Stimulated activated CD4-positive, alpha-beta T cell treated with anti-CD3 and anti-CD28 coated beads, Interleukin-1b, Interleukin-23, amount 100 ng/mL, for 1 hour (primary cell): ENCODE measurements at places on chromosomes 4 and X.

GRCh38 chr4:129077326-129077725 is 16.0 kb downstream of the SCLT1 start:
- DNase-seq, result no peak

DNA sequence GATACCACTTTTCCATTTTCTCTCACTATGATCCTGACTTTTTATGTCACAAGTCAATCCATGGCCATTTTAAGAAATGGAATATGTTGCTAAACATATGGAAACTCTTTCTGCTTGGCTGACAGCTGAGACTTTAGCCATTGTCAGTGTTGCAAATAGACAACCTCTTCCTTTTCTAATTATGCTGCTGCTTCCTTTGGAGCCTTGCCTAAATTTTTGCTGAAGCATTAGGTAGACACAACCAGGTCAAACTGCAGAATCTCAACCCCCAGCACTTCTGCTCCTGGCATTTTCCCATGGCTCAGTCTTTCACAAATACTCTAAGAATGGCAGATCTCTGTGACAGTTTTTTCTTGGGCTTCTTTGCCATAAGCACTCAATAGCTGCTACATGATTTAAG is 543.3 kb downstream of the GRID2 start:
- no peak for DNase-seq

- no peak for DNase-seq
Observed at GRCh38 chr4:11397819-11398610, 30.7 kb downstream of the HS3ST1 start.

DNA sequence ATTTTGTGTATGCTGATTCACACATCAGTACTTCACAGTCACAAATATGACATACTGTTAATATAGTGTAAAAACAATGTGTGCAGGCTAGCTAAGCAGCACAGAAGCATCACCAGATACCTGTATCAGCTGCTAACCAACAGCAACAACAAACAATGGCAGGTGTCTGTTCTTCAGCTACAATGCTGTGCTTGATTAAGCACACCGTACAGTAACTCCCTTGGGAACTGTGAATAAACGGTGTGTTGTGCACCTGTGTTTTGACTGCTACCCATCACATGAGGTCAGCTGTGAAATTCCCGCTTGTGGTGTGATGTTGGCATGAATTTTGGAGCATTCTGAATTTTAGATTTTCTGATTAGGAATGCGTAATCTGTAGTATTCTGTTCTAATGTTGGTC is 379.7 kb upstream of the FAT1 start:
- DNase-seq, result no peak

GRCh38 chr4:94452476-94453371 is 982 bp downstream of the PDLIM5 start:
- DNase-seq, result no peak

DNA sequence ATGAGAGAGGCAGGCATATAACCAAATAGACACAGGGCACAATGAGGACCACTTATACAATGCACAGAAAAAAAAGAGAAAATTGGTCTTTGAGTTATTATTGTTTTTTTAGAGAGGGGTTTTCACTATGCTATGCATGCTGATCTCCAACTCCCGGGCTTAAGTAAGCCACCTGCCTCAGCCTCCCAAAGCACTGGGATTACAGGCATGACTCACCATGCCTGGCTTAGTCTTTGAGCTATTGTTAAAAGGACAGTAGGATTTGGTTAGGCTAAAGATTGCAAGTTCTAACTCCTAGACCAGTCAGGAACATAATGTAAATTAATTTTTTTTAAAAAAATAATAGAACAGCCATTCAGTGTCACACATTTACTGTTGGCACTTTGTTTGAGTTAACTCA is 340.1 kb downstream of the GPAT3 start:
- DNase-seq, result no peak

GRCh38 chrX:129760981-129761380 is 18.8 kb upstream of the SASH3 start:
- no peak for DNase-seq

DNA sequence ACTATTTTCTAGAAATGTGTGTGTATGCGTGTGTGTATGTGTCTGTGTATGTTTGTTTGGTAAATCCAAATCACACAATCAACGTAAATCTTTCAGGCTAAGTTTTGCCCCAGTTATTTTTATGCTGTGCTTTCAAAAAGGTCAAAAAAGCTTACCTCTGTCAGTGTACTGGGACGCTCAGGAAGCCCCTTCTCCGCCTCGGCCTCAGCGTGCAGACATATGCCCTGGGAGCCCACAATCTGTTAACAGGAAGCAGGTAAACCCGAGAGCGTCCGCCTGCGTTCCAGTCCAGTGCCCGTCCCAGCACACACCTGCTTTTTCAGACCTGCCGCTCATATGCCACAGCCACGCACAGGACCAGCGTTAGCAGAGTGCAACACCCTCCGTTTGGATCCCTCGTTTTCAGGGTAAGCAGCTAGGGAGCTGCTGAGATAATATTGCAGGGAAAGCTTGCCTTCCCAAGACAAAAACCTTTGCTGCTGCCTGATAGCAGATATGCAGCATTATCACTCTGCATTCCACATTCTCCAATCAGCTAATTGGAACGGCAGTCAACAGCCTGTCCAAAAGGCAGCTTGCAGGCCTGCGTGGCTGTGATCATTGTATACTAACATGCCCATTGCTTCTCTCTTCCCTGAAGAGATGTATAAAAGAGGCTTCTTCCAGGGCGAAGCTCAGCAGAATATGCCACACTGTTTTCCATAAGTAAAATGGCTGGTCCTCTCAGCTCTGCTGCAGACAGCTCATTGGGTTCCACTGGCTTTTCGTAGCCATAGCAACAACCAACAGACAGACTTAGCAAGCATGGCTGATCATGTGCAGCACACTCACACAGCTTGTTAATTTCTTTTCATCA is at the start of gene SORBS2:
SORBS2 (minus strand) TSS at position 686 of the 856 bp plus-strand sequence. CDS start 121,623 bp downstream, outside the sequence.
- DNase-seq, result no peak

GRCh38 chrX:19094654-19095053 is 27.6 kb downstream of the ADGRG2 start:
- DNase-seq, result no peak

DNA sequence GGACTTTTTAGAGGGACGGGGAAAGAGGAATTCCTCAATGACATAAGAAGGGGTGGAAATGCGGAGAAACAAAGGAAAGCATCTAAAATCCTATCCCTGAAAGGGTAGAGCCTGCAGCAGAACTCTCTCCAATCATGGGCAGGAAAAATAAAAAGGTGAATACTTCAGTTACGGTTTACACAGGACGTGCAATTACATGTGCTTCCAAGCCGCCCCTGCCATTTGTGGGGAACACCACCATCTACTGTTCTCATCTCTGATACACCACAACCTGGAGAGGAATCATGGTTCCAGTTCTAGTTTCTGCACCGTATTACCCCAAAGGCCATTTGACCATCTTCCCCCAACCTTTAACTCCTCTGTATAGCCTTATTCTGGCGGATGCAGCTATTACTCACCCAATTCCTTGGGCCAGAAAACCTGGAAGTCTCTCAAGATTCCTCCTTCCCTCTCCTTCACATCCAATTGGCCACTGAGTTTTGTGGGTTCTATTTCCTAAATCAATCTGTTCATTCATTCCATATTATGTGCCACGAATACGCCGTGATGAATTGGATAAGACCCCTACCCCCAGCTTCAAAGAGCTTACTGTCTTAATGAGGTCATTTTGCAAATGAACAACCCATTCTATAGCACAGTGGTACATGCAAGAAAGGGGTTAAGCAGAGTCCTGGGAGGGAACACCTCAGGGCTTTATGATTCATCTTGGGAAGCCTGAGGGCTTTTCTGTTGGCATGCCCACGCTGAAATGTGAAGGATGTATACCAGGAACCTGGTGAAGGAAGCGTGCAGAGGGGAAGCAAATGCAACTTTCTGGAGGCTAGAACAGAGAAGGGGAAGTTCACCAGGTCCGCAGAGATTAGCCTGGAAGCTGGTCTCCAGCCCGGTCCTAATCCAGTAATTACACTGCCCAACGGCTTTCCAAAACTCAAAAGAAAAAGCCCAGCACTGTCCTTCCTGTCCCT is 1.4 kb upstream of the MSL3 start:
- no peak for DNase-seq

- DNase-seq, result no peak
Observed at GRCh38 chr4:89119166-89119565, 7.8 kb downstream of the TIGD2 start.

DNA sequence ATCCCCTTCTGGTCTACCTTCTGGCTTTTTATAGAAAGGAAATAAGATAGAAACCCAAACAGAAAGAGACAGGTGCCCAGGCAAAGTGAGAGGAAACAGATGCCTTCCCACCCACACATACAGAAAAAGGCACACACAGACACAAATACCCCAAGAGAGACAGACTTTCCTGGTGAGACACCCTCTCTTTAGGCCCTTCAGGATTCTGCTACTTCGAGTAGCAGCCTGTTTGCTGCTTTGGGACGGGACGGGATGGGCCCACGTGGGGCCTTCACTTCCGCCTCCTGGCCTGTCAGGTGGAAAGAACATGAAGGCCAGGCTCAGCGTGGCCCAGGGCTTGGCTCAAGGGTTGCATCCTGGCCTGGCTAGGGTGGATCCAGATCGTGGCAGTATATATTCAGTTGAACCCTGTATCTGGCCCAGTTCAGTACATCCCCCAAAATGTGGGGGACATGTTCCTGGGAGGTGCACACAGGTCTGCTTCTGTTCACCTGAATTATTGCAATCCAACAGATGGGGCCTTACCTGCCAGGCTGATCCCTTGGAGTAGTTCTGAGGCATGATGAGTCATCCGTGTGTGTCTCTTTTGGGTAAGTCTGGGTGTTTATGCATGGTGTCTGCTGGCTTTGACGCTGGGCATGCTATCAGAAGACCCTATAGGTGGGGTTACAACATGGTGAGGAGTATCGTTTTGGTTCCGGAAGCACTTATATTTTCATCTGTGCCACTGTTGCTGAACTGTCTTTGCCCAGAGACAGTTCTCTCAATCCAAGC is 2.4 kb downstream of the ZNF275 start:
- DNase-seq, result no peak

- DNase-seq, result no peak
Observed at GRCh38 chr4:46850026-46850425, 59.0 kb downstream of the COX7B2 start.

DNA sequence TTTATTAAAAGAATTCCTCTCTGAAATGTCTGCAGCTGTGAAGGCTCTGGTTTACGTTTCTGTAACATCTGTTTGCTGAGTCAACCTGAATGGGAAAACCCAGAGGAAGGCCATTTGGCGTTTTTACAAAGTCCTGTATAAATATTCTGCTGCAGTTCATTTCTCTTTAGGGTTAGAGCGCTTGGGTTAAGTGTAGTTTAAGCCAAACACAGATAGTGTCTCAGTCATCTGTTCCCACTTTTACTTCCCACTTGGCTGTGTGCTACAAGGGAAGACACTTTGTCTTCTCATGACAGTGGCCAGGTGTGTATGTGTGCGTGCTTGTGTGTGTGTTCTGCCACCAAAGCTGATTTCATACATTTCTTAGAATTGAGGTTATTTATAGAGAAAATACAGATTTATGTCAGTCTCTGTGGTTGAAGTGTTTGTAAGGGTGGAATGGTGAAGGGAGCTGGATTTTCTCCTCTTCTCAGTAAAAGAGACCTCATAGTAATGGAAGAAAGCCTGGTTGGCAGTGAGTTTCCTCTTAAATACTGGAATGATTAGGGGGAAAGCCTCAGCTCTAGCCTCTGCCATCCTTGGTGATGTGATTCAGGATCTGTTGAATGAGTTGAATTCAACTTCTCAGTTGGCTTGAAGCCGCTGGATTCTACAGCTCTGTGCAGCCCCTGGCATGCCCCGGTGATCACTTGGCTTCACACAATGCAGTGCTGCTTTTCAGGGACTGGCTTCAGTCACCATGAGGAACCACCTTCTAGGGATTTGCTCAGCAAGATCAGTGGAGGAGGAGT is 50.6 kb downstream of the JADE1 start:
- no peak for DNase-seq

GRCh38 chr4:159337041-159337440 is 234.2 kb downstream of the RAPGEF2 start:
- DNase-seq, result no peak

- no peak for DNase-seq
Observed at GRCh38 chr4:85409251-85409650, 65.7 kb upstream of the ARHGAP24 start.

DNA sequence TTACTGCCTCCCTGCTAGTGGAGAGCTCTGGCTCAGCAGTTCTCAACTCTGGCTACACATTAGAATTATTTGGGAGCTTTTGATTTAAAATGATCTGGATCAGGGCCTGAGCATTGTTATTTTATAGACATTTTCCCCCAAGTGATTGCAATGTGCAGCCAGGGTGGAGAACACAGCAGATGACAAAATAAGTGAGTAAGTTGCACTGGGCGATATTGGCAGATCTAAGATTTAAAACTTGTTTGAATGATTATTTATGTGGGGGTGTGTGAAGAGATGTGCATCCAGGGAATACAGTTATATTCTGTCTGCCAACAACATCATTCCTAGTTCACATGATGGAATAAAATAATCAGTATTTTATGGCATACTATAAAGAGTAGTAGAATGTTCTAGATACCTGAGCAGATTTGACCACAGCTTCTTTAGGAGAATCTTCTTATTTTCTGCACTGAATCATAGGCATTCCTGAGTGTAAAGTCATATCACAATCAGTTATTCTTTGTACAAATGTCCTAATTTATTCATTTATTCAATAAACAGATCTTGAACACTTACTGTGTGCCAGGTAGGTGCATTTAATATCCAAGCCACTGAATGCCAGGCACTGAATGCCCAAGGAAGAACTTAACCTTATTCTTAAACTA is 123.9 kb downstream of the UCHL1 start:
- DNase-seq, result no peak

DNA sequence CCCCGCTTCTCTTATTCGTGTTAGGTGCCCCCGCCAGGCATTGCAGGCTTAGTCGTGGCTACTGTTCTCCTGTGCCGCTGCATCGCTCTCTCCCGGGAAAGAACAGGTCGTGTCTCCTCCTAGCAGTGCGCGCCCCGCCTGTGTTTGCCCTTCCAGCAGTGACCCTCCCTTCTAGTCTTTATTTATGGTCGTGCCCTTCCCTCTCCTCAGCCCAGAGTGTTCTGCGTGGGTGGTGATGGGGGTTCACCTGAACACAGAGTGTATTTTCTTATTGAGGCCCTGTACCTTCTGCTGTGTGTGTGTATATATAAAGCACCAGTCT is 15.2 kb downstream of the USP11 start:
- DNase-seq, result no peak

DNA sequence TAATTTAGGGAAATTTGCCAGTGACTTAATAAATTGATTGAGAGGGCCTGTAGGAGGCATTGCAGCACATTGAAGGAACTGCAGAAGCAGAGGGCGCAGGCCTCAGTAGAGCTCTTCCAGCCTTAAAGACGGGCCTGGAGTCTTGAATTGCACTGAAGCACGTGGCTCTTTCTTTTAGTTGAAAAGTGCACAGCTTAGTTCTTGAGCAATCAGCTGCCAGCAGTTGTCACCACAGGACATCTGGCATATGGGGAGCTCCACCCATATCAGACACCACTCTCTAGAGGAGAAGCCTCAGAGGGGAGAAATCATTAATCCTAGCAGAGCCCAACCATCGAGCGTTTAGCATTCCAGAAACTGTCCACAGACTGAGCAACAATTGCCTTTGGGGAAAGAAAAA is 16.0 kb upstream of the FGF16 start:
- DNase-seq, result no peak

GRCh38 chrX:48893556-48894348 is 3.8 kb downstream of the TIMM17B start:
- no peak for DNase-seq

- DNase-seq, result no peak
Observed at GRCh38 chr4:3021627-3022026, 52.7 kb downstream of the HTT-AS start.
